Stimulated activated CD4-positive, alpha-beta T cell treated with anti-CD3 and anti-CD28 coated beads, Interleukin-2, amount 100 ng/mL, for 48 hours (primary cell): ENCODE measurements at places on chromosomes 3 and 15.

- no peak for DNase-seq
Measured at GRCh38 chr3:158768881-158769543, 32.8 kb upstream of the MFSD1 start.

GRCh38 chr15:90881978-90882721 is 2.2 kb upstream of the FES start:
- DNase-seq = no peak

DNA sequence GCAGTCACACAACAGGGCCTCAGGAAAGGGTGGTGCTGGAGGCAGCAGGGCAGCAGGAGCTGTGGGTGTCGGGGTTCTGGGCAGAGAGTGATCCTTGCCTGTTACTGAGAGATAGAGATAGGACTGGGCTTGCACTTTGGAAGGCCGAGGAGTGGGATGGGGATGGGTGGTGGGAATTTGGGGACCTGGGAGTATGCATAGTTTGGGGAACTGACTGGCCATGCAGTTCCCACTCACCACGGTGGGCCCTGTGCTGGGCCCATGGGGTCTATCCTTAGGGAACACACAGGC is 192.5 kb upstream of the LINGO1 start:
- no peak for DNase-seq

GRCh38 chr3:180680097-180680430 is 775 bp upstream of the CCDC39 start:
- no peak for DNase-seq

GRCh38 chr15:70475921-70476320 is 287.4 kb downstream of the UACA start:
- no peak for DNase-seq

DNA sequence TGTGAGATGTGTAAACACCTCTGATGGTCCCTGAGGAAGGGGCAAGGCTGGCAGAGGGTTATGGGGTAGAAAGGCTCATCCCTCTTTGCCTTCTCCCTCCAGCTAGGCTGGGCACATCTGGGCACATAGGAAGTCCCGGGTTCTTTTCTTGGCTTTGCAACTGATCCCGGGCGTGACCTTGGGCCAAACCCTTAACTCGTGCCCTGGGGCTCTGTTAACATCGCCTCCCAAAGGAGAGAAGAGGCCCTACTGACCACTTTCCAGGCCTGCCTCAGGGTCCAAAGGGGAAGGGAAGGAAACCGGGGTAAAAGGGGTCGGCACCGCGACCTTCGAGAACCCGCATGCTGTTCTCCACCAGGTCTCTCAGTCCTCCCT is 549 bp downstream of the C3orf18 start:
- DNase-seq = no peak

DNA sequence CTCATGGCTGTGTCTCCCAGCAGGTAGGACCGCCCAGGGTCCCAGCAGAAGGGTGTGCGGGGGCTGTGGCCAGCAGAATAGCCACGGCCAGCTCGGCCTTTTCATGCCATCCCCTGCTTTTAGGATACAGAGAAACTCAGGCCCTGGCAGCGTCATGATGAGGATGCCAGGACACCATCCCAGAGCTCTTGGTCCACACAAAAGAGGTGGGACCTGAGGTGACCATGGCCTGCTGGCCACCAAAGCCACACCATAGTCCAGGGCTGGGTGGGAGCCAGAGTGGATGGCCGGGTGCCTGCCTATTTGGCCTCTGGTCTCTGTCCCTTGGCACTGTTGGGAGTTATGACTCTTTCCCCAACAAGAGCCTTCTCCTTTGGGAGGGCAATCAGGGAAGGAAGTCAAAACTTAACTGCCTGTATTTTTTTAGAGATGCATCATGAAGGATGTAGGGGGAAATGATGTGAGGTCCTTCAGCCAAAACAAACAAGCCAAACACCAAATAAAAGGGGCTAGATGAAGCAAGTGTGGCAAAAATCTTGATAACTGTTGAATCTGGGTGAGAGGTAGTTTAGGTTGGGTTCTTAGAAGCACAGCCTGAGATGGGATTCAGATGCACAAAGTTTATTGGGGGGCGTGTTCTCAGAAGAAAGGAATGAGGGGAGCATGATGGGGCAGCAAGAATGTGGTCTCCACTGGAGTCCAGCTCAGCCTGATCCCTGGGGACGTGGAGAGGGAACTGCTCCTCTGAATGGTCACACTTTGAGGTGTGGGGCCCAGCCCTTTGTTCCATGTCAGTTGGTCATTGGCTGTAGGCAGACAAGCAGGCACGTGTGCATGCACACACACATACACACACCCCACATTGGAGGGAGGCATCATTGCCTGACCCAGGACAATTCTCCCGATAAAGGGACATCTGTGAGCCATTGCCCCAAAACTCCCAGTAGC is 33.2 kb downstream of the SMAD6 start:
- DNase-seq = no peak

GRCh38 chr3:126157083-126157768 is 23.2 kb downstream of the ALDH1L1 start:
- DNase-seq = no peak
